Epithelial cell of esophagus (primary cell): ENCODE measurements at places on chromosomes 7 and 10.

DNA sequence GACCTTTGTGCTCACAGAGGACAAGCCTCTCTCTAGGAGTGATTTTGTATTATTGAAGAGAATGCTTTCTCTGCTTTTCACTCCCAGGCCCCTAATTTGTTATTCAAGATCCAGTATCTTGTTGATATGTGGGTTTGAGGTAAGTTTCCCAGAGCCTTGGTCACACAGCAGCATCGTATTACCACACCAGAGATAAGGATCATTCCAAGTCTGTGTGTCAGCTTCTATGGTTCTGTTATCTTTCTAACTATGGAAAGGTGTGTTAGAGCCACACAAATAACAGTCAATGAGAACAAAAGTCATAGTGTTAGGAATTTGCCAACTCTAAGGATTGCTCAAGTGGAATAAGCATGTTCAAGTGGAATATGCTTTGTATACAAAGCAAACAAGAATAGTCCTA, 1208.3 kb downstream of the GATA3 start:
- no peak for DNase-seq

- no peak for DNase-seq
Measured at GRCh38 chr7:150443793-150444540, 6.5 kb upstream of the GIMAP8 start.

DNA sequence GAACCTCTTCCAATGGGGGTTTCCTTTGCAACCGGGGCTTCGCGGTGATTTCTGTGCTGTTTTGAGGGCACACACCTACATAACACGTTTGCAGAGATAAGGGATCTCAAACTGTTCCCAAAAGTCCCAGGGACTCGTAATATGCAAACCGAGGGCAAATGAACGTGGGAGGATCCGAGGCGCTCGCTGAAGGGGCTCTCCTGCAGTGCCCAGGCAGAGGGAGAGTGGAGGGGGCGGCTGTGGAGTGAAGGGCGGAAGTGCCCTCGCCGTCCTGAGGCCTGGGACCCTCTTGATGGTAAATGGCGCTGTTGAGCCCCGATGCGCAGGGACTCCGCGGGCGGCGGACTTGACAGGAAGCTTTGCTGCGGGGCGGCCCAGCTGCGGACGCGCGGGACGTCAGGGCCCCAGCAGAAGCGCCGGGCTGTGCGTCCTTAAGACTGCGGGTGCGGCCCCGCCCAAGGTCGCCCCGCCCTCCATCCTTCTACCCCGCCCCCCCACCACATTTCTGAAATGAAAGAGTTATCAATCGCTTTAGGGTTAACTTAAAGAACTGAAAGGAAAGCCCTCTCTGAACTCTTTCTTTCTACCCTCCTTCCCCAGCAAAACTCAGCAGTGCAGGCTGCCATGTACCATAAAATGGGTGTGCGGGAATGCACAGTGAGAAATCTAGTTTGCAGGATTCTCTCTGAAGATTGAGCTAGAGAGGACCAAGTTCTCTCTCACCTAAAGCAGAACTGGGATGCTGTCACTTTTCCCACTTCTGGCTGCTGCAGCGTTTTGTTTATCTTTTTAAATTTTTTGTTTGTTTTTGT, 151.8 kb upstream of the YAE1 start:
- DNase-seq: peak; percentile 50

GRCh38 chr10:92742331-92743228, 52.8 kb downstream of the HHEX start:
- no peak for DNase-seq

DNA sequence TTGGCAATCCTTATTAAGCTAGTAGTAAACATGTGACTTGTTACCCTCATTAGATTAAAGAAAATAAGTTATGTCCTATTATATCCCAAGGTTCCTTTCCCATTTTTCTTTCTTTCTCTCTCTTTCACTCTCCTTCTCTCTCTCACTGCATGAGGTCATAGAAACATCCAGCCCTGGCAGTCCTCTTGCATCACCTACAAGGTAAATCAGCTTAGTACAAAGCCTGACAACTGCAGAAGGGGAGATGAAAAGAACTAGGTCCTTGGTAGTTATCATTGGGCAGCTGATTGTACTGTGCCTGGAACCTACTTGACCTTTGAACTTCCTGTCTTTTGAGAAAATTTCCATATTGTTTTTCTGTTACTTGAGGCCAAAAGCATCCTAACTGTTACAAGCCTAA, 307.9 kb upstream of the SP8 start:
- peak; percentile 12 for DNase-seq

DNA sequence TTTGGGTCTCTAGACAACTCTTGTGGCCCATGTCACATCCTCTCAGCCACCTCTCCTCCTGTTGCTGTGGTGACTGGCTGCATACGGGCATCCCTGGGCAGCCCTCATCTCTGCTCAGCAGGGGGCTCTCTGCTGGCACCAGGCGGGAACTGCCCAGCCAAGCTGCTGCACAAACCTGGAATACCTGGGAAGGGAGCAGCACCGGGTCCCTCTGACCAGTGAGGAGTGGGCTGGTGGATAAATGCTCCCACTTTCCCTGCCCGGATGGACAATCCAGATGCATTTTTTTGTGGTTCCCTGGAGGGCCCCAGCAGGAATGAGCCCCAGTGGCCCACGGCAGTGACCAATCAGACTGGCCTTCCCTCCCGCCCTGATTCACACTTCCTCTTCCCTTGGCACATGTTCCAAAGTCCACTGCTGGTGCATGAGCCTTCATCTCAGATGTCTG, 21.9 kb downstream of the GRID1 start:
- no peak for DNase-seq

GRCh38 chr7:97020996-97021746, 3.5 kb downstream of the DLX5 start:
- no peak for DNase-seq

DNA sequence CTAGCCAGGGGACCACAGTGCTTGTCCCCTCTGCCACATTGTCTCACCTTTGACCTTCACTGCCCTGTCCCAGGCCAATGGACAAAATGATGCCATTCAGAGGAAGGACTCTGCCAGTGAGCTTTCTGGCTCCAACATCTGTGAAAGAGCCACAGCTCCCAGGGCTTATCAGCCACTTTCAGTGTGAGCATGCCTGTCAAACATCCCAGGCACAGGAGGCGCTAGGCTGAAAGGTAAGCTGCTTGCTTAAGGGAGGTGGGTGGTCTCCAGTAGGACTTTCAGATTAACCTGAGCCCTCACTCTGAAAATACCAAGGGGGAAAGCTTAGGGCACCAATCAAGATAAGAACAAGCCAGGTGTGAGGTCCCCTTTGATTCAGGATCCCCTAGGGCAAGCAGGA, 59.8 kb upstream of the GDF10 start:
- no peak for DNase-seq

DNA sequence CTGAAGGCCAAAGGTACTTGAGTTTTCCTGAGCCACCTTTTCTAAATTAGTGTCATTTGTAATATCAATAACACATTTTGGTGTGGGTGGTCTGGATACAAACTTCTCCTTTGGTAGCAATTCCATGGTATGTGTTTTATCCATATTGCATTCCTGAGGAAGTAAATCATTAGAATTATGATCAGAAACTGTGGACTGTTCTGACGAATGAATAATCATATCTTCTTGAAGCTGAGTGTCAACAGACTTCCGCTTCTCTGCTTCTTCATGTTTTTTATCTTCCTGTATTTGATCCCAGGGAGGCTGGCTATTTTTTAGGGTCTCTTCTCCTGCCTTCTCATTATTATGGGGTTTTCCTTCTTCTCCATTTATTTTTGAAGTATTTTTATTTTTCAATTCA, 81.4 kb downstream of the NRBF2 start:
- no peak for DNase-seq

DNA sequence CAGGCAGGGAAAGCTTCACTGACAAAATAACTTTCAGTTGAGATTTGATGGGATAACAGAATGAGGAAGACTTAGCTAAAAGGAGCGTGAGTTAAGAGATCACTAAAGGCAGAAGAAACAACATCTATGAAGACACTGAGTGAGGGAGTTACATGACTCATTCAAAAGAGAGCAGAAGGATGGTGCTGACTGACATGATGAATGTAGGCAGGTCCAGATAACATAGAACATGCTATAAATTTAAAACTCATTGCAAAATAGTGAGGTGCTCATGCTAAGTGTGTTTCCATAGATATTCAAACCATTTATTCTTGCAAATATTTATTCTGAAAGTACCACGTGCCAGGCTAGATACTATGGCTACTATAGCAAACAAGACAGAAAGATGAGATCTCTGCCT, 116.4 kb upstream of the DGKB start:
- peak; percentile 15 for DNase-seq

DNA sequence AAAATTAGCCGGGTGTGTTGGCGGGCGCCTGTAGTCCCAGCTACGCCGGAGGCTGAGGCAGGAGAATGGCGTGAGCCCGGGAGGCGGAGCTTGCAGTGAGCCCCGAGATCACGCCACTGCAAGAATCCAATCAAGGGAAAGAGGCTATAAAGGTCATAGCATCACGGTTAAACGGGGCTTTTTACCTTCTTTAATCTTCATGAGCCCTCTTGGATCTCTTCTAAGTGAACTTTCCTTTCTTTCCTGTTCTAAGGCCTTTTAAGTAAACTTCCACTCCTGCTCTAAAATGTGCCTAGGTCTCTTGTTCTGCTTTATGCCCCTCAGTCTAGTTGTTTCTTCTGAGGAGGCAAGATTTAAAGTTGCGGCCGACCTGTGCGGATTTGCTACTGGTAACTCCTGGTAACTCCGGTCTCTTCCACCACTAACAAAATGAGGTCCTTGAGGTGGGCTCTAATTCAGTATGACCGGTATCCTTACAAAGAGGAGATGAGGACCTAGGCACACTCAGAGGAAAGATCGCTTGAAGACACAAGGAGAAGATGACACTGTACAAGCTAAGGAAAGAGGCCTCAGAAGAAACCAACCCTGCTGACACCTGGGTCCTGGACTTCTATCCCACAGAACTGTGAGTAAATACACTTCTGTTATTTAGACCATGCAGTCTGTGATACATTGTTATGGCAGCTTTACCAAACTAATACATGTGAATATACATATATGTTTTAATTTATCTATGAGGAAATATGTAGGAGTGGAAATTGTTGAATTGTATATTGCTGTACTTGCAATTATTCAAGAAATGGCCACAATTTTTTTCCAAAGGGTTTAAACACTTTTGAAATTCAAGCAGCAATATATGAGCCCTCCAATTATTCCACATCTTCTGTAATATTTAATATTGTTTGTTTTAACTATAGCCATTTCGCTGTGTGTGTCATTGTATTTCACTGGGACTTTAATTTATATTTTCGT, 331.5 kb upstream of the CNTNAP2 start:
- DNase-seq: no peak

GRCh38 chr7:109893231-109893630, 1197.7 kb upstream of the LRRN3 start:
- no peak for DNase-seq

DNA sequence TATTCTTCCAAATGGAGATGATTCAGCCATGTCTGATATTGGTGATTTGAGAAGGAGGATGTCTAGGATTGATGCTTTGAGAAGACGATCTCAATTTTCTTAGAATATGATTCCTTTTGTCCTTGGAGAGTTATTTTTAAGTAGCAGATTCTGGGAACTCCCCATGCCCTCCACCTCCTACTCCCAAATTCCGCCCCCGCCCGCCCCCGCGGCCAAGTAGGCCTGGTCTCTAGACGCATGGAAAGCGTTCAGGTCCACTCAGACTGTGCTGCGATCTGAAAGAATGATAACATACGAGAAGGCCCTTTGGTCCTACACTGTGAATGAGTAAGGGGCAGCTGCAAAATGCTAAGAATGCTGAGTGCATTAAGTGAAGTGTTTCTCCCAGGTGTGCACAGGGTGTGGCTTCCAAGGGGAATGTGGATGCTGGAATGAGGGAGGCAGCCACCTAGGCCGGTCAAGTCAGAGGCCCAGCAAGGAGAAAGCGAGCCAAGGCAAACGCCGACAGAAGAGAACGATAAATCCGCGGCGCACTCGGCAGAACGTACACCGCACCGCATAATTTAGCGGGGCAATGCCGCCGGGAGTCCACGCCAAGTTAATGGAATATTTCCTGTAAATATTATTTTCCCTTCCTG, 142.3 kb downstream of the PRPF18 start:
- no peak for DNase-seq

DNA sequence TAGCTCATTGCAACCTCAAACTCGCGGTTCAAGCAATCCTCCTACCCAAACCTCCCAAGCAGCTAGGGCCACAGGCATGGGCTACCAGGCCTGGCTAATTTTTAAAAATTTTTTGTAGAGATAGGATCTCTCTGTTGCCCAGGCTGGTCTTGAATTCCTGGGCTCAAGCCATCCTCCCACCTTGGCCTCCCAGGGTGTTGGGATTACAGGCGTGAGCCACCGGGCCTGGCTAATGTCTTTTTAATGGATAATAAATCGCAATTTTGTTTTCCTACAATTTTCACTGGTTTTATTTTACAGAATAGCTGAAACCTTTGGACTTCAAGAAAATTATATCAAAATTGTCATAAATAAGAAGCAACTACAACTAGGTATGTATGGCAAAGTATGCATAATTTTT, 10.9 kb downstream of the NUB1 start:
- DNase-seq: no peak

DNA sequence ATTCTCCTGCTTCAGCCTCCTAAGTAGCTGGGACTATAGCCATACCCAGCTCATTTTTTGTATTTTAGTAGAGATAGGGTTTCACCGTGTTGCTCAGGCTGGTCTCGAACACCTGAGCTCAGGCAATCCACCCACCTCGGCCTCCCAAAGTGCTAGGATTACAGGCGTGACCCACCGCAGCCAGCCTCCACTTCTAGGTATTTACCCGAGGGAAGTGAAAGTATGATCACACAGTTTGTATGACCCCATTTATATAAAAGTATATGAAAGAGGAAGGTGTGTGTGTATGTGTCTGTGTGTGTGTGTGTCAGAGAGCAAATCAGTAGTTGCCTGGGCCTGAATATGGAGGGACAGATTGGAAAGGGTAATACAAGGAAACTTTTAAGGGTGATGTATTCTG, 2.0 kb upstream of the PURB start:
- DNase-seq: no peak

DNA sequence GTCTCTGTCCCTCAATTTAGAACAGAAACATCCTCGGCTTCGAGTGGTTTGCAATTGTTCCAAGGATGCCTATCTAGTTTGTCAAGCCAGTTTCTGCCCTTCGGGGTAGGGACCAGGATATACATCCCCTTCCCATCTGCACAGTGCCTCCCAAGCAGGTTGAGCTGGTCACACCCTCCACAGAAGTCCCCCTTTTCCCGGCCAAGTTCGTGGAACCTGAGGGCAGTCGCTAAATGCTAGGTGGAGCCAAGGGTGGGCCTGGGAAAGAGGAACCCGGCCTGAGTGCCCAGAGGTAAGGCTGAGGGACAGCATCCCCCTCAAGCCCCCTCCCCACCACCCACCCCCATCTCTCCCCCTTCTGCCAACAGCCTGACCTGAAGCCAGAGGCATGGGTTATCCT, 62.4 kb upstream of the NANOS1 start:
- no peak for DNase-seq

GRCh38 chr10:88256013-88256680, 327.0 kb downstream of the RNLS start:
- no peak for DNase-seq

GRCh38 chr10:50316695-50317648, 65.7 kb upstream of the ASAH2 start:
- DNase-seq: peak; percentile 67

DNA sequence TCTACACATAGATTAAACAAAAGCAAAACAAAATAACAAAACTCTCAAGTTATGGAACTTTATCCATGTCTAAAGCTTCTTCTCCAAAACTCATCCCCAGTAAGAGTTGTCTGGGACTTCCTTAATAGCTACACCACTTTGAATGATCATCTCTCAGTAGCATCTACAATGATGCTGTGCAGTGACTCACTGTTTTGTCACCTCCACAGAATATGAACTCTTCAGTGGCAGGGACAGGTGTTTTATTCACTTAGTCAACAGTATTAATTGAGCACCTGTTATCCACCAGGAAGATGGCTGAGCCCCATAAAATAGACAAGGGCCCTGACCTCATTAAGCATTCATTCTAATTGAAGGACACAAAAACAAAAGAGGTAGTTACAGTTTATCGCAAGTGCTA, 350.7 kb downstream of the ELMO1 start:
- peak; percentile 27 for DNase-seq
